ENCODE measurements at places on chromosomes 6 and 20. TPM values are rescaled to one million over a fixed set of nuclear protein-coding genes. Genes with fewer than 3 reads are reported as not detected.

- no peak for DNase-seq
Observed at GRCh38 chr20:16469395-16469905, 103.8 kb downstream of the KIF16B start.

Gene NRN1
- polyA plus RNA-seq = 4.0 TPM

Gene KCNK5
- 31.4 TPM for polyA plus RNA-seq

GRCh38 chr6:105740946-105741645, 338.2 kb upstream of the PREP start:
- no peak for DNase-seq

GRCh38 chr6:100057941-100058340, 63.9 kb upstream of the MCHR2 start:
- no peak for DNase-seq

GRCh38 chr6:40871424-40871823, 167.6 kb downstream of the UNC5CL start:
- DNase-seq = peak; percentile 65

DNA sequence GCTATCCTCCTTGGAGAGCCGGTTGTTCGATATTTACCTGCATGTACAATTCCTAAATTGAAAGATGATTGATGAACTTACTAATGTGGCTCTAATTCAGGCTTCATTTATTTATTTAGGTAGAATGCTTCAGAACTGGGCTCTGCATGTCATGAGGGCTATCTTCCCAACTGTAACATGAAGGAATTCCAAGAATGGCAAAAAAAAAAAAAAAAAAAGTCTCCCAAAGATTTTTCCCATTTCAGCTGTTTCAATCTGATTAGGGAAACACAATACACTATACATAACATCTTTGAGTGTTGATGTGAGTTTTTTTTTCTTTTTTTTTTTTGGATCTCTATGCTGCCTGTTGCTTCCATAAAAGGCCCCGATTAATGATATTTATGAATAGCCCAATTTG, 120.1 kb upstream of the SHLD1 start:
- no peak for DNase-seq

- DNase-seq = no peak
Observed at GRCh38 chr6:55379471-55379870, 52.2 kb downstream of the GFRAL start.

Gene NDUFAF4
- polyA plus RNA-seq = 30.6 TPM

DNA sequence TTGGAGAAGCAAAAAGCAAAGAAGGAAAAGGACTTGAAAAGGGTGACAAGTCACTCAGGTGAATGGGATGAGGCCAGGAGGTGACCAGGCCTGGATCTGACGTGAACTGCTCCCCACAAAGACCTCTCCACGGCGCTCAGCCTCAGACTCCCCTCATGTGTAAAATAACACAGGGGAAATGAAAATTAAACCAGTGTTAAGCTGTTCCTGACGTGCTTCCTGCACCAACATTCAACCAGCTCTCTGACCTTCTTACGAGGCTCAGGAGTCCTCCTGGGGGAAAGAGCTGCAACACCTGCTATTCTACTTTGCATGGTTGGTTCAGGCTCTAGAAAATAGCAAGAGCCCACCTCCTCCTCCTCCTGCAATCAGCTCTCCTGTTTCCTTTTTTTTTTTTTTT, 256.7 kb downstream of the ATXN1 start:
- DNase-seq = no peak

DNA sequence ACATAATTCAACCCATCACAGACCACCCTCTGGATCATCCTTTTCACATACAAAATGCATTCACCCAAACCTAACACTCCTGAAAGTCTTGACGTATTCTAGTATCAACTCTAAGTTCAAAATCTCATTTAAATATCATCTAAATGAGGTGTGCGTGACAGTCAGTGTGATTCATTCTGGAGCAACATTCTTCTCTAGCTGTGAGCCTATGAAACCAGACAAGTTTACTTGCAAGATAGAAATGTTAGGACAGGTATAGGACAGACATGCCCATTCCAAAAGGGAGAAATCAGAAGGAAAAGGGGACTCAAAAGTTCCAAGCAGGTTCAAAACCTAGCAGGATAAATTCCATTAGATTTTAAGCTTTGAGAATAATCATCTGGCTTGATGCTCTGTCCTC, 329.7 kb downstream of the CD83 start:
- no peak for DNase-seq

GRCh38 chr6:38136547-38136946, 317.0 kb downstream of the ZFAND3 start:
- DNase-seq = no peak

Gene BMP2
- 15.2 TPM for polyA plus RNA-seq

GRCh38 chr20:15345287-15345686, 1007.9 kb upstream of the FLRT3 start:
- no peak for DNase-seq

GRCh38 chr6:142408409-142408808, 106.6 kb downstream of the ADGRG6 start:
- no peak for DNase-seq

DNA sequence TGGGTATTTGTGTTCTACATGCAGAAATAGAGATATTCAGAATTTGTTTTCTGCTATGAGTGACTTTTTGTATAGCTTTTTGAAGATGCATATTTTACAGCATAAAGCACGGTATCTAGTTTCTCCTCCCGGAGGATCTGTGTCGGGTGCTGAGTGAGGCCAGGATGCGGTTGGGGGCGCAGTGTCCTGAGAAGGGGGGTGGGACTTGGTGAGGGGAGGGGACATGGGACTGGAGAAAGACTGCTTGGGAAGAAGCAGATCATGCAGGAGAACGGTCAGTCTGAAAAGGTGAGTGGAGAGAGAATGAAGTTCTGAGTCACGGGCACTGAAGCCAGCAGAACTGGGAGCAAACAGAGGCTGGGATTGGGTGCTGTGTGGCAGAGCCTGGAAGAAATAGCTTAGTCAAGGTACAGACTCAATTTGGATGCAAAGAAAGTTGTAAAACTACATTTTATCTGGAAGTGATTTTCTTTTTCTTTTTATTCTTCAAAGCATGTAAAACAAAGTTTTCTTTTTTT, 44.0 kb downstream of the STX11 start:
- no peak for DNase-seq

DNA sequence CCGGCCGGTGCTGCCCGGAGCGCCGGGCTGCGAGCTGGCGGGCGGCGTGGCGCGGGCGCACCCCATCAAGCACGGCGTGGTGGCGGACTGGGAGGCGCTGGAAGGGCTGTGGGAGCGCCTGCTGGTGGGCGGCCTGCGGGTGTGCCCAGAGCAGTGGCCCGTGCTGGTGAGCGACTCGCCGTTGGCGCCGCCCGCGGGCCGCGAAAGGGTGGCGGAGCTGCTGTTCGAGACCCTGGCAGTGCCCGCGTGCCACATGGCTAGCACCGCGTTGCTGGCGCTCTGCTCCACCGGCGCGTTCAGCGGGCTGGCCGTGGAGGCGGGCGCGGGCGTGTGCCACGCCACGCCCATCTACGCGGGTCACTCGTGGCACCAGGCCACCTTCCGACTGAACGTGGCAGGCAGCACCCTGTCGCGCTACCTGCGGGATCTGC, 517 bp downstream of the ACTL10 start:
- DNase-seq = no peak

DNA sequence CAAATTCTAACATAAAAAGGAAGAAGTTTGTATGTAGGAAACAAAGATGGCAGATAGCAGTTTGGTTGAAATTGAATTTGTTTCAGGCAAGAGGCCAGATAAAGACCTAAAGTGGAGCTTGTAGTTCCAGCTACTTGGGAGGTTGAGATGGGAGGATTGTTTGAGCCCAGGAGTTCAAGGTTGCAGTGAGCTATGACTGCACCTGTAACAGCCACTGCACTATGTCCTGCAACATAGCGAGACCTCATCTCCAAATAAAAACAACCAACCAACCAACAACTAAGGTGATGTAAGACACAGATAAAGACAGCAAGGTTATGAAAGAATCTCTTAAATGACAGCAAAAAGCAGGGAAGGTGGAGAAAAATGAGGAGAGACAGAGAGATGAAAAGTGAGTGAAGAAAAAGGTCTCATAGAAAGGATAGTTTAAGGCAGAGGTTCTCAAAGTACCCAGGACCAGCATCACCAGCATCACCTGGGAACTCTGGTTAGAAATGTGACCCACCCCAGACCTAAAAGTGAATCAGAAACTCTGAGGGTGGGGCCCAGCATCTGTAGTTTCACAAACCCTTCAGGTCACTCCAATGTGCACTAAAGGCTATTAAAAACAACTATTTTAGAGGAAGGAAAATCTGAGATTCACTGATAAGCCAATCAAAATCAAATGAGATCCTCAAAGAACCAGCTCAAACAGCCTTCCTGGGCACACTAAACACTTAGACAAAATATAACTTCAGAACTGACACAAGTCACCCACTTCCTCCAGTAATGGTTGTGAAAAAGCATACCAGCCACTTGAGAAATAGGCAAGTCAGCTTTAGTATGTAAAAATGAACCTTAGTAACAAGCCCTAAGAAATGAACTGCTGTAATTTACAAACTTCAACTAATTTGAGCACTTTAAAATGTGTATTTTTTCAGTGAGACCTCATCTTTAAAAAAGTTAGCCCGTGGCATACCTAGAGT, 57.6 kb downstream of the FAM184A start:
- DNase-seq = no peak

- peak; percentile 92 for DNase-seq
Observed at GRCh38 chr20:34639755-34640222, 37.1 kb downstream of the PIGU start.

GRCh38 chr6:170480050-170480692, 72.9 kb downstream of the PSMB1 start:
- no peak for DNase-seq
